Activated T-helper 1 cell treated with anti-CD3 and anti-CD28 coated beads, Interleukin-12 subunit alpha, Interleukin-12 subunit beta, Interleukin-2, Interleukin-4 antibody, amounts not matched to agents 30 ng/mL and 10 ng/mL and 1 ng/mL, durations not matched to agents 14 hours and 24 hours and 36 hours (primary cell): ENCODE measurements at places on chromosomes 2 and 18. TPM values are rescaled to one million over a fixed set of nuclear protein-coding genes. Genes with fewer than 3 reads are reported as not detected.

DNA sequence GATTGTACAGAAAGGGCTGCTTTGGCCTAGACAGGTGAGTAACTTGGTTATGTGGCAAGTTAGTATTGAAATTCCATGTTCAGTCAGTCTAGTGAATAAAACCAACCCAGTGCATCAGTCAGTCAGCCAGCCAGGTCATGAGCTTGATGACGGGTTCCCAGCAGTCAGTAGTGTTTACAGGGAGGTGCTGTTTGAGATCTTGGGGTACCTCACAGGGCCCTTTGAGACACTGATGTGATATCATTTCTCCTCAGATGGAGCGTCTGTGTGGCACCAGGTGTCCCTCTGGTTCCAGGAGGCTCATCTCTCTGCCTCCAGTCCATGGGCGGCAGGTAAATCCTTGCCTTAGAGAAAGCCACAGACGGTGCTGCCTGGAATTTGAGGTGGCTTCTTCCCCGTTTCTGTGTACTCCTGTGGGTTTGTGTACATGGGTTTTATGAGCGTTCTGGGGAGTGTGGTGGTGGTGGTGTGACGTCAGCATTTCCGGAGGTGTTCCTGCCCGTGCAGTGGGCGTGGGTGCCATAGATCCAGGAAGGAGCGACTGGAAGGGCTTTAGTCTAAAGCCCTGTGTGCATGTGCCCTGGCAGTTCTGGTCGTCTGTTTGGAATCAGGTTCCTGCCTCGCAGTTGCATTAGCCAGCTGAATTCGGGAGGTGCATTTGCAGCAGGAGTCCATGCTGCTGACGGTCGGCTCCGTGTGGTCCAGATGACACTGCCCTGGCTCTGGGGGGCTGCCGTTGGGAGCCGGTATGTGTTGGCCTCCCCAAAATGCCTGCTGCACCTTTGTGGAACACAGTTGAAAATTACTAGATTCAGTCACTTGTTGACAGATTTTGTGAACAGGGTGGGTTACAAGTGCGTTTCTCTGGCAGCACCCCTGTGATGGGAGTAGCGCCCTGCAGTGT is 2.1 kb downstream of the CTDP1 start:
- peak; percentile 68 for DNase-seq

GRCh38 chr2:84924173-84925106 is 19.0 kb downstream of the TMSB10 start:
- DNase-seq, result peak; percentile 78

- no peak for DNase-seq
Measured at GRCh38 chr2:205066081-205066480, 520.8 kb downstream of the PARD3B start.

DNA sequence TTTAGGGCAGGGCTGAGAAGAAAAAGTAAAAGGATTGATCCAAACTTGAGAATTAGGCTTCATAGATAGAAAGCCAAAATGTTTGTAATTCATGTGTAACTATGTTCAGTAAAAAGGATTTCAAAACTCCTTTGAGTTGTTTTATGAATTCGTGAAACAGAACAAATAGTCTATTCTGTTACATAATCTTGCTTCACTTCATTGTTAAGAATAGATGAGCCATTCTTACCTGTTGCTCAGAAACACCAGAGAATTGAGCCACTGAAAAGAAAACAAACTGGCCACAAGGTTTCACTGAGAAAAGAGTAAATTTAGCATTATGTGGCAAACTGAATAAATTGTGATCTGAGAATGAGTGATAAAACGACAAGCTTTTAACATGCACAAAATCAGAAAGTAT is 4.5 kb upstream of the ITPRID2 start:
- no peak for DNase-seq

GRCh38 chr2:209936106-209936666 is 66.3 kb upstream of the RPE start:
- DNase-seq, result no peak

GRCh38 chr2:218284106-218284811 is 8.0 kb downstream of the TMBIM1 start:
- DNase-seq, result peak; percentile 55

DNA sequence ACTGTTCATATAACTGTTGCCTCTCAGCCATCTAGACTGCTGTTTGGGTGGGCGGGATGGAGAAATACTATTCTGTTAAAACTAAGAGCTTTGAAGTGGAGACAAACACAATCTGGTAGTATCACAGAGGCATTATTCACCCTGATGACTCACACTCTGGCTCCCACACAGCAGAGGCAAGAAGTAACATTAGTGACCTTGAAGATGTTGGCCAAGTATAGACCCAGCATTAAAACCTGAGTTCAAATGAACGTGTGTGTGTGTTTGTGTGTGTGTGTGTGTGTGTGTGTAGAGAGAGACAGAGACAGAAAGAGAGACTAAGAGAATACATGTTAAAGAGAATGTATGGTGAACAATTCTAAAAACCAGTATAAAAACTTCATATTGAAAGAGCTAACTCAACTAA is 22.5 kb upstream of the ACVR1 start:
- peak; percentile 43 for DNase-seq

- no peak for DNase-seq
Measured at GRCh38 chr2:29113891-29114321, 1.3 kb upstream of the CLIP4 start.

- no peak for DNase-seq
Measured at GRCh38 chr18:59633961-59634485, 63.2 kb downstream of the CCBE1 start.

GRCh38 chr2:43465234-43465633 is 130.6 kb downstream of the THADA start:
- DNase-seq, result no peak

GRCh38 chr2:35099342-35099741 is 1256.2 kb upstream of the CRIM1 start:
- DNase-seq, result no peak

GRCh38 chr2:146651361-146651760 is 1193.5 kb upstream of the ACVR2A start:
- no peak for DNase-seq

- DNase-seq, result no peak
Measured at GRCh38 chr2:184683911-184684310, 85.6 kb downstream of the ZNF804A start.

DNA sequence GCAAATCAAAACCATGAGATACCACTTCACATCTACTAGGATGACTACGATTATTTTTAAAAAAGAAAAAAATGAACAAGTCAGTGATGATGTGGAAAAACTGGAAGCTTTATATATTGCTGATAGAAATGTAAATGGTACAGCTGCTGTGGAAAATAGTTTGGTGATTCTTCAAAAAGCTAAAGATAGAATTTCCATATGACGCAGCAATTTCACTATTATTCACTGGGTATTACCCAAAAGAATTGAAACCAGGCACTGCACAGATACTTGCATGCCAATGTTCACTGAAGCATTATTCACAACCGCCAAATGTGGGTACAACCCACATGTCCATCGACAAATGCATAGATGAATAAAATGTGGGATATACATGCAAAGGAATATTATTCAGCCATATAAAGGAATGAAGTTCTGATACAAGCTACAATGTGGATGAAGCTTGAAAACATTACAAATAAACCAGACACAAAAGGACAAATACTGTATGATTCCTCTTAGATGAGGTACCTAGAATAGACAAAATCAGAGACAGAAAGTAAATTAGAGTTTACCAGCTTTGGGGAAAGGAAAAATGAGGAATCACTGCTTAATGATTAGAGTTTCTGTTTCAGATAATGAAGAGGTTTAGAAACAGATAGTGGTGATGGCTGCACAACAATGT is 11.1 kb downstream of the RTTN start:
- no peak for DNase-seq

DNA sequence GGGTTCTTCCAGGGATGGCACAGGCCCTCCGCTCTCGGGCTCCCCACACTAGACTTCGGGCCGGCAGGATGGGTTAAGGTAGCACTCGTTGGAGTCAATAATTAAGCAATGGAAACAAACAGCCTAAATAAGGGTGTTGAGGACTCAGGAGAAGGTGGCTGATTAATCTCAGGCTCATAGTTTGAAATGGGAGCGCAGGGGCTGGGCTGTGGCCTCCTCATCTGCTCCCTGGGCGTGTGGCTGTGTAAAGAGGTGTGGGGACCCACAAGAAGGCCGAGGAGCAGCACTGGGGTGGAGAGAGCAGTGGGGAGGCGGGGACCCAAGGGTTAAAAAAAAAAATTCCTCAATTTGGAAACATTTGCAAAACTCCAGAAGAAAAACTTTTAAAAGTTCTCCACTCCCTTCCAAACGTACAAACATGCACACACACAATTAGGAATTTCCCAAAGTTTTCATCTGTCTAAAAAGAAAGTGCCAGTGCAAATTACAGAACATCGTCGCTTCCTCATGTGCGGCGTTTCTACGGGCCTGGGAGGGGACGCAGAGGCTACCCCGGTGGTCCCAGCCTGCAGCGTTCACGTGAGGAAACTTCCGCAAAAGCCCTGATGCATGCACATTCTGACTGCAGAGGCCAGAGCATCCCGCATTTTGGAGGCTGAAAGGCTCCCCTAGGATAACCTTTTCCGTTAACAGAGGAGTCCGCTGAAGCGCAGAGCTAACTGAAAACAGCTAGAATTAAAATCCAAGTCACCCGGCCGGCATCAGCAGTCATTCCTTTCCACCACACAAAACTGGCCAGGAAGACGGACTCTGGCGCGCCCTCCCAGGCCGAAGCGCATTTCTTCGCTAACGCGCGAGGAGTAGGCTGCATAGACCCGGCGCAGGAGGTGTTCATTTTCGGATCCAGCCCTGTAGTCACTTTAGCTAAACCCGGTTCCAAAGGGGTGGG is 1.0 kb upstream of the TUBB6 start:
- DNase-seq, result no peak

DNA sequence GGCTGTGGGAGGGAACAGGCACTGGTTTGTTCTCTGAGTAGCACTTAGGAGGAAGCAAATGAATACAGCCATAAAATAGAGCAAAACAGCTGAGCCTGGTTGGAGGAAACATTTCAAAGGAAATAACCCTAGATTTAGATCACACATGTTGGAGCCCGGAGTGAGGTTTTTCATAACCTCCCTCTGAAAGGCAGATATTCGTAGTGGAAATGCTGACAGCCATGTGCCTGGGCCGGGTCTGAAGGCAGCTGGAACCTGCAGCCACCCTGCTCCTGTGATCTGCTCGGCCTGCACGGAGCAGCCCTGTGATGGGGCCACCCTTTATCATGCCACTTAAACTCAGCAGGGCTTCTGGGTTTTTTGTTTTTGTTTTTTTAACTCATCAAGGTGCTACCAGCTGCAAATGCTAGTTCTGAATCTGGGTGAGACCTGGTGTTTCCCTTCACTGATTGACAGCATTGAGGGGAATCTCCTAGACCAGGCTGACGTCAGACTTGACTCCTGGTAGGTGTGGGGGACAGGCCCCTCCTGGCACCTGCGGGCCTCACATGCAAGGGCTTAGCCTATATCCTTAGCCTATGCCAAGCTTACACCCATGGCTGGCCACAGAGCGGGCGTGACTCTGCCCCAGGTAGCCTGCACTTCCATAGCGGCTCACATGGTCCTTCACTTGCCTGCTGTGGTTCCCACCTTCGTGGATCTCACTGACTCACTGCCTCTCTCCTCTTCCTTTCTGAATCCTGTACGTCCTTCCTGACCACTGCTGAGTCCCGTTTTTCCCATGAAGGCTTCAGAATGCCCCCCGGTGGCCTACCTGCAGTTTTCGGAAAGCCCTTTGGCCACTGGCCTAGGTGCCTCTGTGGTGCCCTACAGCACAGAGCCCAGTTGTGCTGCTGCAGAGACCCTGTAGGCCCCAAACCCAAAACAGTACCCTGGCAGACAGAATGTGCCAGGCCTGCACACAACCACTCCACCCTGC is 217.3 kb downstream of the SEPTIN10 start:
- DNase-seq, result no peak

GRCh38 chr18:2325933-2326332 is 245.4 kb downstream of the METTL4 start:
- DNase-seq, result no peak

GRCh38 chr2:238987352-238987981 is 139.6 kb downstream of the TWIST2 start:
- no peak for DNase-seq

DNA sequence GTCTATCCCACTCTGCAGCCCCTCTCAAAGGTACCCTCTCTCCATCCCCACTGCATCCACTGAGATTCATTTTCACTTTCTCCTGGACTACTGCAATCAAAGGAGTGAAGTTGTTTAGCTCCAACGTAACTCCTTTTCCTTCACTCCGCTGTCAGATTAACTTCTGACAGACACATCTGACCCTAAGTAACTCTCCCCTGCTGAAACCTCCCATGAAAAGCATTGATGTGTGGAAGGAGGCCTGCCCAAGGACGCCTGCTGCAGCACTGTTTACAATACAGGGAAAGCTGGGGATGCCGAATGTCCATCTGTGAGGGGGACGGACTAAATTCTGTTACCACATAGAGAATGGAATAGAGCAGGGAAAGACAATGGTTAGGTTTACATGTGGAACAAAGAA is 114.8 kb downstream of the TMEM163 start:
- no peak for DNase-seq

DNA sequence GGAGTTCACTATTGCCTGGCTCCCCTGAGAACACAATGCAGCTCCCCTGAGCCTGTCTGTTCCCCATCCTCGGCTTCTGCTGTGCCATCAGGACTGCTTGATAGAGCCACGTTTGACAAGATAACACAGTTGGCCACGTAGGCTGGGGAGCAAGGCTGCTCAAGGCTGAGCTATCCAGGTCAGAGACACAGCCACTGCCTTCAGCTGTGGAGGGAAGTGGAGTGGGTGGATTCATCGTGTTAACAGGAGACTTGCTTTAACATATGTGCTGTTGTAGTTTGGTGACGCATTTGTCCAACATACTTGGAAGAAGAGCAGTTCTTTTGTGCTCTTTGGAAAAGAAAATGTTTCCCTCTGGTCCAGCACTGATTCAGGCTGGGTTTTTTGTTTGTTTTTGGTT is 68.8 kb downstream of the WDSUB1 start:
- DNase-seq, result no peak

GRCh38 chr2:239275847-239276831 is 124.7 kb downstream of the HDAC4 start:
- no peak for DNase-seq

DNA sequence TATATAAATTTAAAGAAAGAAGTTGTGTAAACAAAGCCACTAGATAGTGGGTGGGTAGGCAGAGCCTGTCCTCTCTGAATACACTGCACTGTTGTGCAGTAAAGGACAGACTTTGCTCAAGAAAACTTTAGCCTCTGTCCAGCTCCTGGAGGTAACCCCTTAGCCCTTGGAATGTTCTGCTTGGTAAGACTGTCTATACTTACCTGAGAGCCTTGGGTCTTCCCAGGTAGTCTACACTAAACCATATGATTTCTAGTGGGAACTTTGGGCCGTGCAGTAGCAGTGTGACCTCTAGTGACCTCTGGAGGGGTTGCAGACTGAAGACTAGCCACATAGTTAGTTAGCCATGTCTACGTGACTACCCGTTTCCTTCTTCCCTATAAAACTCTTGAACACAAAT is 678.3 kb upstream of the NRXN1 start:
- no peak for DNase-seq

Gene FAM237A
- not detected in 2 replicates for total RNA-seq

Gene ERICH2
- total RNA-seq, result not detected in 2 replicates

Gene SERPINB10
- not detected in 2 replicates for total RNA-seq

Gene TSPYL6
- not detected in 2 replicates for total RNA-seq

Gene SCN3A
- not detected in 2 replicates for total RNA-seq

Gene ELMOD3
- 13.8 and 15.9 TPM in 2 replicates for total RNA-seq

Gene NBAS
- total RNA-seq, result 33.3 and 33.6 TPM in 2 replicates

Gene BUB1
- 56.1 and 61.9 TPM in 2 replicates for total RNA-seq

Gene COL6A3
- 13.1 and 15.5 TPM in 2 replicates for total RNA-seq

Gene HTR2B
- not detected in 2 replicates for total RNA-seq
